ENCODE measurements at places on chromosomes 4 and X. TPM values are rescaled to one million over a fixed set of nuclear protein-coding genes. Genes with fewer than 3 reads are reported as not detected.

The CFAP47 gene
- total RNA-seq = not detected

The AKAP14 gene
- not detected for total RNA-seq

DNA sequence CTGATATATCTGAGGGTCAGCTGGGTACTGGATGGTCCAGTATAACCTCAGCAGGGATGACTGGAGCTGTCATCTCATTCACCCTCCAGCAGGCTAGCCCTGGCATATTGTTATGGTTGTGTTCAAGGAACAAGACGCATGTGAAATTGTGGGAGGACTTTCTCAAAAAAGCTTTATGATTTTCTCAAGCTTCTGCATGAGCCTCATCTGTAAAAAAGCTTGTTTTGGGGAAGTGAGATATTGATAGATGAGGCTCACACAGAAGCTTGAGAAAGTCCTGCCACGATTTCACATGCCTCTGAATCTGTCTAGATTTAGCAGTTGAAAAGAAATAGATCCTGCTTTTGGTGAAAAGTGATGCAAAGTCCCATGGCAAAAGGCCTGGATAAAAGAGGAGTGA, 93.4 kb downstream of the SPCS3 start:
- DNase-seq = no peak

DNA sequence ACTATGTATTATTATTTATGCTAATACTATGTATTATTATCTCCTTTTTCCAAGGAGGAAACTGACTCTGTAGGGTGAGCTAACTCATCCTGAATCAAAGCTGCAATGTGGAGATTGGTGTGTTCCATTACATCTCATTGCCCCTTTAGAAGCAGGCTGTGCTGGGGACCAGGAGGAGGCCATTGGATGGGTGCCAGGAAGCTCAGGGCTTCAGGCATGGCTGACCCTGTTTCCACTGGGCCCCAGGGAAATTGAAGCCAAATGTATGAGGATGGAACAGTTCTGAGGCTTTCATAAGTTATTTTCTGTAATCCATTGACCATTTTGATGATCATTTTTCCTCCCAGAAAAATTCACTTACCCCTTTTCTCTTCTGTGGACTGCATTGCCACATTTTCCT, 418.8 kb upstream of the ZFP42 start:
- no peak for DNase-seq

GRCh38 chr4:101599620-101600019, 190.9 kb upstream of the BANK1 start:
- DNase-seq = peak; percentile 18

DNA sequence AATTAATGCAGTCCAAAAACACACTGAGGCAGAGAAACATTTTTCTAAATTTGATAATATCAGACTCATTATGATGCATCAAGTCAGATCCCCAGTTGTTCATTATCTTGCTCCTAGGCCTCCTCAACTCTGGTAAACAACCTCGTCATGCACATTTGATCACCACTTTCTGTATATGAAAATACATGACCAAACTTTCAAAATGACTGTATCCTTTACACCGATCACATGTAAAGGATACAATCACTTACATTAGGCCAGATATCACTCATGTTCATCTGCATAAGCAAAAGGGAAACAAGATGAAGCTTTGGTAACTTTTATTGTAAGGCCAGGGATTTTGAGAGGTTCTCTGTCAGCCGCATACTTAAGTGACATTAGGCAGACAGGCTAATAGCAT, 99.4 kb upstream of the IL1RAPL1 start:
- DNase-seq = no peak

DNA sequence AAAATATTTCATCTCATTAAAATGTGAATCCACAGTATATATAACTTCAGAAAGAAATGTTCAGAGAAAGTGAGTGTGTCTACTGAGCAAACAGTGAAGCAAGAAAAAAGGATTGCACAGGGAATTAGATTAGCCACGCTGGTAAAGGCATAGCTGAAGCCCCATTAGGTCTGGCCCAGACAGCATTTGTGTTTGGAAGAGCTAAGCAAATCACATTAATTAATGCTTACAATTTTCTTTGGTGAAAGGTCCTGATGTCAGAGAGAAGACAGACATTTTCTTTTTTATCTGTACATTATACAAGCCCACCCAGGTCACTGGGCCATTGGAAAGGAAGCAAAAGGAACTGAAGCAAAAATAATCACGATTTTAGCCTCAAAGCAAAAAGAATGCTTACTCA, 354.6 kb downstream of the GRID2 start:
- no peak for DNase-seq
